ENCODE measurements at places on chromosomes 7 and 10.

DNA sequence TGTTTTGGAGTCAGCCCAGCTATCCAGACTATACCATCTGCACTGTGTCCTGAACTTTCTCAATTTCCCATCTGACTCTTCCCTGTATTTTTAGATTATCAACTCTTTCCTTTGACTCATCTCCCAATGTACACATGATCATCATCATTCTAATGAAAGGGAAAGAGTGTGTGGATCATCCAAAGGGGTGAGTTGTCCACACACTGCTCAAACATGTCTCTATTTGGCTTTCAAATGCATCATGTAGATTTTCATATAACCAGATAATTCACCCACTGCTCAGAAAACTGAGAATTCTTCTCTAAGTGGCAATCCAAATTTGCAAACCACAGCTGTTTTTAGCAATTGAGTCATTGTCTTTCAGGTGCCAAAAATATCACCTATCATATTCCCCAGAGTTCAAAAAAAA is 190.2 kb upstream of the HPS1 start:
- no peak for DNase-seq

- no peak for DNase-seq
Measured at GRCh38 chr7:22969010-22969431, 44.9 kb downstream of the HYCC1 start.

- DNase-seq, result no peak
Measured at GRCh38 chr7:96910486-96910885, 94.9 kb upstream of the DLX6 start.

- no peak for DNase-seq
Measured at GRCh38 chr10:98365406-98366061, 49.4 kb downstream of the PYROXD2 start.

DNA sequence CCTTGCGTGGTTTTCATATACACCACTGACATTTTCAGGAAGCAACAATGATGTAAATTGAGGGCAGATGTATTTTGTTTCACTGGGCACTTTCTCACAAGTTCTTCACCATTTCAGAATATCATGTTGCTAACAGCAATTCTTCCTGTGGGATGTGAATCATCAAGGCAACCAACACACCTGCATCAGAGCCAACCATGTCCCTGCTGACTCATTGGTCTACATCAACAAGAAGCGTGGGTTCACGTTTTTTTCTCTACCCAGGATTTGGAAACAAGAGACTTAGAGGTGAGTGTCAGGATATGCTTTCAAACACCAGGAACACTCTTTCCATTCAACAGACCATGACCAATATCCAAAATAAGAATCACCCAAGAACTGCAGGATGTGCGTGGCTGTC is 203.9 kb downstream of the TEX36 start:
- no peak for DNase-seq

- DNase-seq, result no peak
Measured at GRCh38 chr10:53447576-53447975, 675.0 kb upstream of the MBL2 start.

DNA sequence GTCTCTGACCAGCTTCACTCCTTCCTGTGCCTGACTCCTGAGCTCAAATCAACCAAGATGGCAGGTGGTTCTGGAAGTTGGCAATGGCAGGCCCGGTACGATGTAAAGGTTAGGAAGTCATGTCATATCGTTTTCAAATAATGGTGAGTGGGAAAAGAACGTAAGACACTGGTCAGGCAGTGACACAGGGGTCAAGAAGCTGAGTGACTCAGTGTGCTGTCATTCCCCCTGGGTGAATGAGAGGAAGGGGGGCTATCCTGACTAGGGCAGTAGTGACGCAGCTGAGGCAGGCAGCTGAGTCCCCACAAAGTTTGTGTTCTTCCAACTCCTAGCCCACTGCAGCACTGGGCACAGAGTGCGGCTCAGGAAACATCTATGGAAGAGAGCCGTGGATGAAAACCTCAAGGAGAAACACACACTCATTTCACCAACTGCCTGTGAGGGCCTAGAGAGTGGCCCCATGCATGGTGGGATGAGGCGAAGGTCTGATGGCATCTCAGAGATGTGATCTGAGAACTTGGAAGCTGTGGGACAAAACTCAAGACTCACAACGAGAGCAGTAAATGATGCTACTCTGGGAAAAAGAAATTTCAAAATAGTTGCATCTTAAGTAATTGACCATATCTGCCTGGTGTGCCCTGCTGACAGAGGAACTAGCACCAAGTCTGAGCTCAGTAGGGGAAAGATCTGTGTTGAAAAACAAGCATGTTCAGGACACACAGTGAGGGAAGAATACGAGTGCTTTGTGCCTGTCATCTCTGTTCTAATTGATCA is 23.2 kb downstream of the CREB3L2 start:
- no peak for DNase-seq

GRCh38 chr7:19410106-19410505 is 264.9 kb upstream of the FERD3L start:
- no peak for DNase-seq

GRCh38 chr10:91683975-91684374 is 51.1 kb upstream of the PPP1R3C start:
- no peak for DNase-seq

- no peak for DNase-seq
Measured at GRCh38 chr10:124977648-124978375, 35.9 kb downstream of the ZRANB1 start.

- DNase-seq, result no peak
Measured at GRCh38 chr10:68876246-68877138, 24.6 kb upstream of the DDX50 start.

GRCh38 chr10:16949816-16950215 is 132.6 kb upstream of the RSU1 start:
- DNase-seq, result no peak

- DNase-seq, result no peak
Measured at GRCh38 chr10:30365278-30365677, 16.2 kb upstream of the MTPAP start.

DNA sequence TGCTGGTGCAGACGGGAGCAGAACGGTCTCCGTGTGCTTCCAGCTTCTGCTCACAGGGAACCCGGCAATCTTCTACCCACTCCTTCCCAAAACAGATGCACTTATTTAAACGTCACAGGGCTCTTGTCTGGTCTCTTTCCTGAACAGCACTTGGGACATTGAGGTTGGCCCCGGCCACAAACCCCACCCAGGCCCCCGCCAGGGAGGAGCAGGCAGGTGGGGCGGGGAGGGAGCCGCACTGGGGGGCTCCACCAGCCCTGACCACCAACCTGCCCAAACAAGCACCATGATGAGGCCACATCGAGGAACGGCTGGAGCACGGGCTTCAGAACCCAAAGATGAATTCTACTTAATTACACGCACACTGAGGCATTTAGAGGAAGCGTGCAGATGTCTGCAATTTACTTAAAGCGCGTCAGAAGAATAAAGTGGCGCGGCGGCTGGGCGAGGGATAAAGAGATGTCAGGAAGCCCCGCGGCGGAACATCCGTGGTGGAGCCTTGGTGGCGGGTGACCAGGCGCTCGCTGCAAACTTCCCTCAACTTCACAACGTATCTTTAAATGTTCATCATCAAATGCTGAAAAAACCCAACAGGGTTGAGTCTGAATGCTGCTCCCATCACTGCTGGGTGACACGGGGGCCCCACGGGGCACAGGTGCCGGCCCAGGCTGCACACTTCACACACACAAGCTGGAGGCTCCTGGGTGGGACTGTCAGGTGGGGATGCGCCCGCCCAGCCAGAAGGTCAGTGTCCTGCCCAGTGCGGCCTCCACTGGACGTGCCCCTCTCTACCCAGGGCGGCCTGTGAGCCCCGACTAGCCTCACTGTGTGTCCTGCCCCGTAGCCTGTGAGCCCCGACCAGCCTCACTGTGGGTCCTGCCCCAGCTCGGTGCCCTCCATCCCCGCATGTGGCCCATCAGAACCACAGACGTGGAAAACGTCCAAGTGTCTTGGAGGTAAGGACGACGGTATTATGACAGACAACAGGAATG is 279.2 kb downstream of the MAD1L1 start:
- DNase-seq, result no peak

- DNase-seq, result no peak
Measured at GRCh38 chr7:18623389-18623788, 127.8 kb downstream of the HDAC9 start.

DNA sequence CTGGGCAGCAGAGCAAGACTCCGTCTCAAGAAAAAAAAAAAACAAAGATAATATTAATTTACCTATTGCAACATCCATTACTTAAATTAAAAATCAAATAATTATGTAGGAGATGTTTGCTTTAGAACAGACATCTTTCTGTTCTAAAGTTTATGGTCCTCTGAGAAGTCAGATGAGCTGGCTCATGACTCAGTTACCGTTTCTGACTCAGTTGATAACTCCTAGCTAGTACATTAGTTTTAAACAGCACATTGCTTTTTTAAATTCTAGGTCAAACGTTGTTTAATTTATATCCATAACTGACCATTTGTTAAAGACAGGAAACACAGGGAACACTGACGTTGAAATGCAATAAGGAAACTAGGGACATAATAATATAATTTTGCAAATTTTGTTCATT is 162.7 kb downstream of the ETV1 start:
- DNase-seq, result no peak

- no peak for DNase-seq
Measured at GRCh38 chr7:81533931-81534330, 235.9 kb downstream of the HGF start.

Measured in endothelial cell (in vitro differentiated cells).